Effector memory CD4-positive, alpha-beta T cell (primary cell): ENCODE measurements at places on chromosomes 12 and 14.
A peak's percentile ranks its signal among the peaks of the same experiment; 100 is the strongest.

- no peak for DNase-seq
- no peak overlapping the region for H3K27ac ChIP-seq
- H3K36me3 ChIP-seq, result no peaks in the 10 kb centered on the region
- no peaks in the 10 kb centered on the region for H3K4me1 ChIP-seq
- no peak overlapping the region for H3K4me3 ChIP-seq
Observed at GRCh38 chr12:98788396-98788795, 143.3 kb downstream of the APAF1 start.

DNA sequence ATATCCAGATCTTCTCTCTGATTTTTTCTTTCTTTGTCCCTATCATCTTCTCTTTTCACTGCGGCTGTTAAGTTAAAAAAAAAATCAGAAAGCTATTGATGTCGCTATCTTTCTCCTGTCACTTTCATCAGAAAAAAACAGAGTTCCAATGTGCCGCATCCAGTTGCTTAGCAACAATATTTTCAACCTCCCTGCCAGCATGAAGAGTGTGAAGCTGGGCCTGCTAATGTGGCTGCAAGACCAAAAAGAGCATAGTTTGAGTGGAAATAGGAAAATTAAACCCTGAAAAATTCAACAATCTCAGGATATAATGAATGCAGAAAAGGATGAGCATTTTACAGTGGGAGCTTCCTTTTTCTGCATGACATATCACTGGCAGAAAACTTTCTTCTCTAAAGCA, 1025.4 kb upstream of the LRFN5 start:
- H3K36me3 ChIP-seq, result no peaks in the 10 kb centered on the region
- DNase-seq, result no peak
- no peak overlapping the region for H3K4me3 ChIP-seq
- no peaks in the 10 kb centered on the region for H3K27me3 ChIP-seq
- H3K27ac ChIP-seq, result no peak overlapping the region
- H3K4me1 ChIP-seq, result no peaks in the 10 kb centered on the region

DNA sequence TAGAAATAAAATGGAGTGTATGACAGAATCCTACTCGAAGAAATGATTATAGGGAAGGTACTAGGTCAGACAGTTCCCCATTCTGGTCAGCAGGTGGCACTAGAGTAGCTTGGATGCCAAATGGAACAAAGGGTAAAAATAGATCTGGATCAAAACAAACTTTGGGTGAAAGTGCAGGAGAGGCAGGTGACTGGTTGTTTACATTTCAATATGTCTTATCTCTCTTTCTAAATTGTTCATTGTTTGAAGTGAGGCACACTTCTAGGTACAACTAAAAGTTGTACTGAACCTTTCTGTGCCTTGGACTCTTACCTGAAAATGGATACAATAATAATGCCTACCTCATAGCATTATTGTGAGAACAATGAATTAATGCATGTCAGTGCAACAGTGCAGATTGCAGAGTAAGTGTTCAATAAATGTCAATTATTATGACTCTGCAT, 62.0 kb upstream of the OSBPL8 start:
- H3K4me3 ChIP-seq, result no peak overlapping the region
- peak; percentile 29 for DNase-seq
- H3K4me1 ChIP-seq, result no peaks in the 10 kb centered on the region
- H3K27me3 ChIP-seq, result no peaks in the 10 kb centered on the region
- H3K36me3 ChIP-seq, result no peaks in the 10 kb centered on the region

DNA sequence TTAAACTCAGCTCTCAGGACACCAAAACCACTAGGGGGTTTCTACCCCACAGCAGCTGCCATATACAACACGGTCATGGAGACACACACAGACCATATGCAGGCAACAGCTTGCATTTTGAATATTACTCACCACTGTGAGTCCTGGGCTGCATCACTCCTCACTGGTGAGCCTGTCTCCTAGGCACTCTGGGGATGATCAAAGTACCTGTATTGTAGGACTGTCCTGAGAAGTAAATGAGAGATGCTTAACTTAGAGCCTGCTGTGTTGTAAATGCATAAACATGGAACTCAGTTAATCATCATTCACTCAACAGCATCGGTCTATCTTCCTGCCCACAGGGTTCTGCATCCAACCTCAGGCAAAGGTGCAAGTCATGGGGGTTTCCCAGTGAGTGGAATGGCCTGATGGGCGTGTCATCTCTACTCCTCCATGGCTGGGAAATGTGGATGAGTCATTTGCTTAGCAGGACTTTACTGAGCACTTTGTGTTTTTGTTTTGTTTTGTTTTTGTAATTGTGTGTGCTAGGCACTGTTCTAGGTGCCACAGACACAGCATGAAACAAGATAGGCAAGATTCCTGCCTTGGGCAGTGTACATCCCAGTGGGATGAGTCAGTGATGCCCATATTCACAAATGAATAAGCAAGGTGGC, 1141.2 kb upstream of the TMEM132C start:
- no peak overlapping the region for H3K27ac ChIP-seq
- no peaks in the 10 kb centered on the region for H3K27me3 ChIP-seq
- no peak overlapping the region for H3K4me3 ChIP-seq
- no peak for DNase-seq
- H3K36me3 ChIP-seq, result no peaks in the 10 kb centered on the region
